Ovary (tissue), 10 donors: ENCODE measurements at places on chromosomes 3 and 15. TPM values are rescaled to one million over a fixed set of nuclear protein-coding genes. Genes with fewer than 3 reads are reported as not detected.

MYZAP gene
- 5.5 TPM for total RNA-seq

- no peak for DNase-seq
Measured at GRCh38 chr3:133058243-133058642, 20.1 kb downstream of the TMEM108 start.

DNA sequence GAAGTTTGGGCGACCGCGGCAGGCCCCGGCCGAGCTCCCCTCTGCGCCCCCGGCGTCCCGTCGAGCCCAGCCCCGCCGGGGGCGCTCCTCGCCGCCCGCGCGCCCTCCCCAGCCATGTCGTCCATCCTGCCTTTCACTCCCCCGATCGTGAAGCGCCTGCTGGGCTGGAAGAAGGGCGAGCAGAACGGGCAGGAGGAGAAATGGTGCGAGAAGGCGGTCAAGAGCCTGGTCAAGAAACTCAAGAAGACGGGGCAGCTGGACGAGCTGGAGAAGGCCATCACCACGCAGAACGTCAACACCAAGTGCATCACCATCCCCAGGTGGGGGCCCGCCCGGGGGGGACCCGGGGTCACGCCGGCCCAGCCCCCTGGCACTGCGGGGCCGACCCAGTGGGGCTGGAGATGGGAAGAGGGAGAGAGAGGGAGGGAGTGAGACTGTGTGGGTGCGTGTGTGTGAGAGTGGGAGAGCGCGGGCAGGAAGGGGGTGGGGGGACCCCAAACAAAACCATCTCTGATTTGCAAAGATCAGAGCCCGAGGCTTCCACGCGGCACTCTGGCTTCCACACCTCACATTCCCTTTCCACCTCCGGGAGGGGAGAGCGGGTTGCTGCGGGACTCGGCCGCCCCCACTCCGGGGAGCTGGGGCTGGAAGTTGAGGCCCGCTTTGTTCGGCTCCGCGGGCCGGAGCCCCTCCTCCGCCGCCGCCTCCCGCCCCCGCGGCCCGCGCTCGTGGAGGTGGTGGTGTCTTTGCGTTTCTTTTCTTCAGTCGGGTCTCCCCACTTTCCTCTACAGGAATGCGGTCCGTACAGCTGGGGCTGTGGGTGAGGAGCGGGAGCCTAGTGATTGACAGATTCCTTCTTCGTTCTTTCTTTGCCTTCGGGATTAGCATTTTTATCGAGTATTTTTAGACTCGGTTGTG is 898 bp downstream of the SMAD3 start:
- peak; percentile 53 for DNase-seq

- no peak for DNase-seq
Measured at GRCh38 chr3:135034291-135034768, 239.3 kb downstream of the EPHB1 start.

- no peak for DNase-seq
Measured at GRCh38 chr15:76648732-76649444, 256.3 kb downstream of the SCAPER start.

GRCh38 chr3:44861412-44862225 is at the start of gene TMEM42:
Gene TMEM42, plus strand, starts transcription at chr3:44861912. Its CDS starts 13 bp downstream, at chr3:44861925.
- peak; percentile 88 for DNase-seq
